Activated CD8-positive, alpha-beta memory T cell treated with anti-CD3 and anti-CD28 coated beads, Interleukin-2, amount 10 ng/mL, durations not matched to agents 7 days and 5 days (primary cell): ENCODE measurements at places on chromosomes 12 and 14.

- DNase-seq: no peak
Measured at GRCh38 chr14:71647086-71647784, 285.0 kb upstream of the RGS6 start.

- no peak for DNase-seq
Measured at GRCh38 chr12:58844161-58844560, 76.1 kb downstream of the LRIG3 start.

- DNase-seq: no peak
Measured at GRCh38 chr12:119222222-119222951, 43.7 kb downstream of the HSPB8 start.

DNA sequence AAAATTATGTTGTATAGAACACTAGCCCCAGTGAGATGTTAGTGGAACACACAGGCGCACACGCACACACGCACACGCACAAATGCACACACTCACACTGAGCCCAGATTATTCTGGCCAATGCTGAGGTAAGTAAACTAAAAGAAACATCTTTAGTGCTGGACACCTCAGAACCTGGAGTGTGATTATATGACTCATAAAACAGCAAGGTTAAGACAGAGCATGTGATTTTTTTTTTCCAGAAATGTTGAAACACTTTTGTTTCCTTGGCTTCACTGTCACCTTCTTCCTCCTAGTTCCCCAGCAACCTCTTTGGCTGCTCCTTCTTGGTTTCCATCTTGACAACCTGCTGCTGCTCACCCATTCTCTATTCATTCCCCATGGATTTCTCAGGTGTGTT is 141.0 kb upstream of the ALG10B start:
- DNase-seq: no peak

DNA sequence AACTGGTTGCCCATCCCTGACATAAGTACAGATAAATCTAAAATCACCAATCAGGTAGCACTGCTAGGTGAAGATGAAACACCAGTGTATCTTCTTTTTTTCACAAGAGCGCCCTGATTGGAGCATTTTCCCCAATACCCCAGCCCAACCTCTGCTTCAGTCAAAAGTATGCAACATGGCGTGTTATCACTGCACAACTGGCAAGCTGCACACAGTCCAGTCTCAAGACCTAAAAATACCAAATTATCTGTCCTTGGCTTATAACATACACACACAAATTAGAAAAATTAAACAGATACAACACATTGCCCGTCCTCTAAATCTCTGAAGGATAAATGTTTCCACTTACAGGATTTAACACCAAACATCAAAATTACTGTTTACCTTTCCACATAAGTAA is 20.2 kb upstream of the SELPLG start:
- DNase-seq: no peak

DNA sequence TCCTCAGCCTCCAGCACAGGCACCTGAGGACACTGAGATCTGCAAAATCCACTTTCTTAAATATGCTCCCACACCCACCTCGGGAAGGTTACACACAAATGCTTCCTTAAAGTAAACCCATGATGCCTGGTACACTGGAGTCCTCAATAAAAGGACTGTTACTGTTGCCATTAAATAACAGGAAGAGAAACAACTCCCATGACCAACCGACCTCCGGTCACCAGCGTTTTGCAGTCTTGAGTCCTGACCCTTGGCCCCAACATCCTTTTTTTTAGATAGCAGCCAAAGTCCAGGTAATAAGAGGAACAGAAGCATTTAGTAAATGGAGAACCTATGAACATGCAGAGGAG is 42.4 kb downstream of the ITPK1 start:
- no peak for DNase-seq

- DNase-seq: no peak
Measured at GRCh38 chr14:79229383-79229909, 981.9 kb downstream of the DIO2 start.

DNA sequence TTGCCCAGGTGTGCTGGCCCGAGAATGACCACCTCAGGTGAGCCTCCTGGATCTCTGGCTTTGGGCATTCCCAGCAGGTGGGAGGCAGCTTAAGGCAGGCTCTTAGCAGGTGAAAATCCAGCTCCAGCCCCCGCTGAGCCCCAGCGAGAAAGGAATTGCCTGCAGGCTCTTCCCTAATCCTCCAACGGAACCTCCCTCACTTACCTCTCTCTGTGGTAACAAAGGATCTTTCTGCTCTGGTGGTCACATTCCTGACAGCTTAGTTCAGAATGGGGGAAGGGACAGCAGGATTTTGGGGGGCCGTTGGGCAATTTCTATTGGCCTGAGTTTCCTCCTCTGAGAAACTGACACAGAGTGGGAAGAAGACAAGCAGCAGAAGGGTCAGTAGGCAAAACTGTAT is 116.0 kb upstream of the LHX5 start:
- no peak for DNase-seq

GRCh38 chr14:75450381-75451276 is 22.8 kb downstream of the JDP2 start:
- no peak for DNase-seq
